ENCODE measurements at places on chromosomes 4 and X.

DNA sequence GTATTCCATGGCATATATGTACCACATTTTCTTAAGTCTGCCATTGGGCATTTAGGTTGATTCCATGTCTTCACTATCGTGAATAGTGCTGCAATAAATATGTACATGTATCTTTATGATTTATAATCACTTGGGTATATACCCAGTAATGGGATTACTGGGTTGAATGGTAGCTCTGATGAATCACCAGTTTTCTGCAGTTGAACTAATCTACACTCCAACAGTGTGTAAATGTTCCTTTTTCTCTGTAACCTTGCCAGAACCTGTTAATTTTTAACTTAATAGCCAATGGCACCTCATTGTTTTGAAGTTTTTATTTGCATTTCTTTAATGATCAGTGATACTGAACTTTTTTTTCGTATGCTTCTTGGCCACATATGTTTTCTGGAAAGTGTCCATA lies 152.5 kb downstream of the CCNG2 start:
- no peak for DNase-seq

DNA sequence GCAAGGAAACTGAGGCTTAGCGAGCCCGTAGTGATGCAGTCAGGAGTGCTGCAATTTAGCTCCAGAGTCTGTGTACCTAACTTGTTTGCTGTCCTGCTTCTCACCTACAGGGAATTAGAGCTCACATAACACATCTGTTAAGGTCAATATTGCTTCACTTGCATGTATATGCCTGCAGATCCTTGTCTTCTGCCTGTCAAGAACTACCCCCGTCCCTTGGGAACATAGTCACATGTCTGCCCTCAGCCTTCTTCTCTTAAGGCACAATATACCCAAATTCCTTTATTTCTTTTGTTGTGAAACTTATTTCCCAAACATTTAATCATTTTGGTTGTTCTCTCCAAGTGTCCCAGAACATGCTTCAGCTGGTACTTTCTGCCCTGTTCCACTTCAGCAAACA lies 103.3 kb upstream of the LEF1 start:
- DNase-seq: no peak

DNA sequence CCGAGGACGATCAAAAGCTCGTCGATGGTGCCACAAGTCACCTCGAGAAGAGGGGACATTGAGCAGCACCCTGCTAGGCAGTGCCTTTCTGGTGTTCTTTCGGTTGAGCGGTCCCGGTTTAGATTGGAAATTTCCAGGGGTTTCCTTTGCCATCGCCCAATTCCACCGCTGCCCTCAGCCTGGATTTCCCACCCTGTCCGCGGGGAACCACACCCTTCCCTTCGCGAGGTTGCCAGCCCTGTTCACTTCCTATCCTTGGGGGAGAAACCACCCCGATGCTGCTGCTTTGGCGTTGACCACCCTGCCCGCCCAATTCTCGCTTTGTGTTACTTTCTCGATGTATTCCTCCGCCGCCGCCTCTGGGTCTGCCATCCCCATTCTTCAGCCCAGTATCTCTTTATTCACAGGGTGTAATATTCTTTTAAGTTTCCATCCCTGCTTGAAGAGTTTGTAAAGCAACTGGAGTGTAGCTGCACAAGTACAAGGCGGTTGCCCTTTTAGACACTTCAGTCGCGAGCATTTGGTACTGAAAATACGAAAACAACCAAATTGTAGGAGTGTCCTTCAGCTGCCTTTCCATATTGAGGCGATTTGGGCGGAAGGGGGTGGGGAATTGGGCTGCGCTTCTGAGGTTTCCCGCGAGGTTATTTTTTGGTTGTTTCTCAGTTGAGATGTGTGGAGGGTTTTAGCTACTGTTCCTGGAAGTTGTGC lies 1.1 kb downstream of the OGT start:
- no peak for DNase-seq

GRCh38 chrX:10195425-10195824 lies 38.6 kb downstream of the CLCN4 start:
- DNase-seq: no peak

GRCh38 chrX:69067841-69068240 lies 97.4 kb downstream of the PJA1 start:
- DNase-seq: no peak

DNA sequence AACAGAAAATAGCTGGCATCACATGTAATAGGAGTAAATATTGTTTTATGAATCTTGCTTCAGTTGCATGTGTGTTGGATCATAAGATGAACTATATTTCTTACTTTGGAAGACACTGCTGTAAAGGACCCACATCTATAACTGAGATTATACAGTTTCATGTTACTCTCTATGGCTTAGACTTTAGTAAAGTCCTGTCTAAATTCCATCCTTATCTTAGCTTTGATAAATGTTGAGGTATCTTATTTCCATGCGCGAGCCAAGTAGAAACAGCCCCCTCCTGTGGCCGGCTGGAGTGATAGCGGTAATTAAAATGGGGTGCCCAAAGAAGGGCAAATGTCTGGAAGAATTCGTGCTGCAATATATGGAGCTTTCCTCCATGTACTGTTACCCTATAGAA lies 43.0 kb downstream of the CCDC158 start:
- DNase-seq: no peak

DNA sequence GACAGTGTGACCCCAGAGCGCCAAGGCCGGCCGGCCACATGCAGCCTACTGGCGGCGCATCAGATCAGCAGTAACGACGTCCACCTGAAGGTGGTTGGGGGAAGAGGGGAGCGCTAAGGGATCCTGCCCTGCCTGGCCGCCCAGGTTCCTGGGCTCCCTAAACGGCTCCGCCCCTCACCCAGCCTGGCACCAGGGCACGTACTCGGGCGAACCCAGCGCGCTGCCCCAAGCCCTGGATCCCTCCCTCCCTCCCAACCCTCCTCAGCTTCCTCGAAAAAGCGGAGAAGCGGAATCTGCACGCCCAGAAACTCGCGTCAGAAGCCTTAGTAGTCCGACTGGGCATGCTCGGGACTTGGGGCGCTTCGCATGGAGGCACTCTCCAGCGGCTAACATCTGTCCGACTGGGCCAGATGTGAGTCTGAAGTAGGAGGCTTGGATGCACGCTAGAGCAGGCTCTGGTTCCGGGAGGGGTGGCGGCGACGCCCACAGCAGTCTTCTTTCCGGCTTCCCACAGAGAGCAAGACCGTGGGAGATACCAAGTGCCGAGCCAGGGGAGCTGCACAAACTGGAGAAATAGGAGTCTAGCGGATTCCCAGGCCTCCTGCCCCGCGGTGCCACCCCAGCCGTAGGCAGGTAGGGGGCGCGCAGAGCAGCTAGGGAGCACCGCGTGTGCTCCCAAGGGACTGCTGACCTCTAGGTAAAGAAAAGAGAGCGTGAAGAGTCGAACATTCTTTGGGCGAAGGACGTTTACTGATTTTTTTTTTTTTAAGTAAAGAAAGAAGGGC lies 114.3 kb upstream of the TEX13C start:
- no peak for DNase-seq

- no peak for DNase-seq
Measured at GRCh38 chrX:153582896-153583295, 16.0 kb downstream of the CCNQ start.

GRCh38 chr4:43275779-43276178 lies 383.3 kb downstream of the GRXCR1 start:
- DNase-seq: no peak

DNA sequence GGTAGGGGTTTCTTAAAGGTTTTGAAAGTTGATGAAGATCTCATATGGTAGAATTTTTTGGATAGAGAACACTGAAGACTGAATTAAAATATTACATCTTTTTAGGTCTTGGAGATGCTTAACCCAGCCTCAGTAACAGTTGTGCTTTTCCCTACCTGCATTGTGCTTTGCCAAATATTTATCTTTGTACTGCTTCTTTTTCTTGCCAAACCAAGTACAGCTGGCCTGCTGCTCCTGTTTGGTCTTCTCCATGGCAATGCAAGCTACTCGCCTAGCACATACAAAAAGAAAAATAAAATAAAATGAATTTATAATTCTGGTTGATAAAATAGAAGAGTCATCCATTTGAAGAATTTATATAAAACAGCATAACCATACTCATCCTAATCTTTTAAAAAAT lies 95.4 kb downstream of the NYX start:
- no peak for DNase-seq

DNA sequence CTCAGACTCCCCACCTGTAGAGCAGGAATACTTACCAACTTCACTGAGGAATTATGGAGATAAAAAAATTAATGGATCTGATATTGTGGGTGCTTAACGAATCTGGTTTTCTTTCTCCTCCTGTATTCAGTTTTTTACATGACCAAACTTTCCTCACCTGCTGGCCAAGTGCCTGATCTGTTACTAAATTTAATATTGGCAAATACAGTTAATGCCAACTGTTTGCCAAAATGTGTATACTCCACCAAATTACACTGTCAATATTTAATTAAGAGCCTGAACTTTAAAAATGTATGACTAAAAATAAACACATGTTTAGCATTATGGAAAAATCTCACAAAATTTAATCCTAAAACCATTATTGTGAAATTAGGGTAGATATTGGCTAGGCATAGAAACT lies 3.3 kb downstream of the PGRMC2 start:
- no peak for DNase-seq

DNA sequence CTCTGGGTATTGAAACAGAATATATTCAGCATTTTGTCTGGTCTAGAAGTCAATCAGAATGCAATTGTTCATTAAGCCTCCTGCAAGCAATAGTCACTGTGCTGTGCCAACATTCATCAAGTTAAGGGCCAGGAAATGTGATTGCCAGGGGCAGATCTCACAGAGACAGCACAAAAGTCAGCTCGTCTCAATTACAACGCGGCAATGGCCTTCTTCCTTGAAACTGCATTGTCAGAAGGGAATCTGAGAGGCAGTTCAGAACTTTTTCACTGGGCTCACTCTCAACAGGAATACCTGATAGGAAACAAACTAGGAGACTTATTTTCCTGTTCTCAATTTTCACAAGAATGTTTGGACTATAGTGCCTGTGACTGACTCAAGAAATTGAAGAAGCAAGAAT lies 131.1 kb upstream of the NR3C2 start:
- DNase-seq: no peak

- no peak for DNase-seq
Measured at GRCh38 chr4:76315267-76315918, 8.9 kb downstream of the STBD1 start.

- DNase-seq: no peak
Measured at GRCh38 chrX:148457279-148457678, 43.1 kb upstream of the AFF2 start.

DNA sequence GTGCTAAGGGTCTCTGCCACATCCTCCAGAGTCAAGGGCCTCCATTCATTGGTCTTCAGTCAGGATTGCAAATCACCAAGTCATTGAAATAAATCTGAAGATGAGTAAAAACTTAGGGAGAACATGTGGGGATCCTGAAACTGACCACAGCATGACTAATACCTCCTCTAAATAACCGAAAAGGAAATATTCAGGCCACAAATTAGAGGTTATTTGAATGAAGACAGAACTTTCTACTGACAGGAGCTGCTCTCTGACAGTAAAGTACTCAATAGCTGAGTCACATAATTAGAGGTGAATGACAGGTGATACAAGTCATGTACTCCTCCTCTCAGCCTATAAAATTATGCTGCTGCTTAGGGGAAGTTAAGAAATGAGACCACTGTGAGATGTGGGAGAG lies 240.2 kb upstream of the F9 start:
- DNase-seq: no peak

GRCh38 chr4:114780205-114780604 lies 181.6 kb downstream of the UGT8 start:
- DNase-seq: no peak

- DNase-seq: no peak
Measured at GRCh38 chr4:26160591-26160990, 160.2 kb upstream of the RBPJ start.

- DNase-seq: no peak
Measured at GRCh38 chr4:41232406-41232805, 18.1 kb upstream of the APBB2 start.

DNA sequence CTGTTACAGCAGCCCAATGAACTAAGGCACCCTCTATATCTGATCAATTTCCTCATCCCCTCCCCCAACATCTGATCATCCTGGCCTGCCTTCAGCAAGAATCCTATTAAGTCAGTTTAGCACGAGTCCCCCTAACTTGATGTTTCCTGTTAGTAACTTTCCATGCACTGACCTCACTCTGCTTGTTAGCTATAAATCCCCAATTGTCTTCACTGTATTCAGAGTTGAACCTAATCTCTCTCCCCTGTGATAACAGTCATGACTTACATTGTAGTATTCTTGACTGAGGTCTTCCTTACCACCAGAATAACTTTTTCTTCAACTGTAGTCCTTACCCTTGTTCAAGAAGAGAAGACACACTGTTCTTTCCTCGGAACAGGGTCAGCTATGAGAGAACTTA lies 8.5 kb downstream of the ANXA5 start:
- no peak for DNase-seq

GRCh38 chrX:75603833-75604232 lies 81.0 kb upstream of the ZDHHC15 start:
- DNase-seq: no peak

- DNase-seq: no peak
Measured at GRCh38 chr4:82833696-82834313, 35.2 kb upstream of the SCD5 start.

All from cortex of kidney (tissue), 1 donor.